Activated CD8-positive, alpha-beta memory T cell treated with anti-CD3 and anti-CD28 coated beads for 1 hour (primary cell): ENCODE measurements at places on chromosomes 5 and 9.

- DNase-seq, result no peak
Measured at GRCh38 chr9:4558371-4558998, 68.2 kb downstream of the SLC1A1 start.

DNA sequence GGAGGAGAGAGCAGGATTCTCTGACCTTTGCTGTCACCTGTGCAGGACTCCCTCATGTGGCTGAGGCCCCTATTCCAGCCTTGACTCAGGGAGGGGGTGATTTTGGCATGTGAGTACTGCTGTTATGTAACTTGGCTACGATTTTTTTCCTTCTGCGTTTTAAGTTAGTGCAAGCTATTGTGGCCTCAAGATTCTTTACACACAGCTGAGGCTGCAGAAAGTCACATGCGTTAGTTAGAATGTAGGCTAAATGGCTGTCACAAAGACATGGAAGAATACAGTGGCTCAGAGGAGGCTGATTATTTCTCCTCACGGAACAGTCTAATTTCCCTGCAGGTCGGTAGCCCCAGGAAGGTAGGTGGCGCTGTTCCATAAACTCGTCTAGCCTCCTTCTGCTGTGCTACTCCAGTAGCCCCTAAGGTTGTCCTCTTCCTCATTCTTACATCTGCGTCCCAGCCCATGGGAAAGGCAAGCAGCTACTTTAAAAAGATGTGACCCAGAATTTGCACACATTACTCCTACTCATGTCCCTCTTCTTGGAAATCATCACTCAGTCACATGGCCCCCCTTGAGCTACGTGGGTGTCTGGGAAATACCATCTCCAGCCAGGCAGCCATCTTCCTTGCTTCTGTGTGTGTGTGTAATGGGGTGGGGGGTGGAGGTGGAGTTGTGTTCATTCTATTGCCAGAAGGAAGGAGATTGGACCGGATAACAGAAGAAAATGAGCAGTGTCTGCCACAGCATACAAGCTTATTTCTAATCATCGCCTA is 486.6 kb downstream of the CCDC171 start:
- DNase-seq, result no peak

DNA sequence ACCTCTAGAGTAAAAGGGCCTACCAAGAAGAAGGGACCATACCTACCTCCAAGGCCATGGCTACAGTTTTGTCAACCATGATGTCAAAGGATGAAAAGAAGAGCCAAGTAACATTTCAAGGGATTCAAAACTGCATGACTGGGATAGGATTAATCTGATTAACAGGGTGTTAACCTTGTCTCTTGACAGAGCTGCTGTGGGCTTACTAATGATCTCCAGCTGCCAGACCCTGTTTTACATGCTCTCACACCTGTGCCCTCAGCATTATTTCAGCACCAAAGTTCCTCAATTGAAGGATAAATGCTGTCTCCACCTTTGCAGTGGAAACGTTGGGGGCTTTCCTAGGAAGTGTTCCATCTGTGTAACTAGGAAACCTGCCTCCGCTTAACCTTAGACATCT is 78.3 kb downstream of the DMAC1 start:
- DNase-seq, result no peak

- DNase-seq, result no peak
Measured at GRCh38 chr5:17180864-17181723, 36.3 kb upstream of the BASP1 start.

DNA sequence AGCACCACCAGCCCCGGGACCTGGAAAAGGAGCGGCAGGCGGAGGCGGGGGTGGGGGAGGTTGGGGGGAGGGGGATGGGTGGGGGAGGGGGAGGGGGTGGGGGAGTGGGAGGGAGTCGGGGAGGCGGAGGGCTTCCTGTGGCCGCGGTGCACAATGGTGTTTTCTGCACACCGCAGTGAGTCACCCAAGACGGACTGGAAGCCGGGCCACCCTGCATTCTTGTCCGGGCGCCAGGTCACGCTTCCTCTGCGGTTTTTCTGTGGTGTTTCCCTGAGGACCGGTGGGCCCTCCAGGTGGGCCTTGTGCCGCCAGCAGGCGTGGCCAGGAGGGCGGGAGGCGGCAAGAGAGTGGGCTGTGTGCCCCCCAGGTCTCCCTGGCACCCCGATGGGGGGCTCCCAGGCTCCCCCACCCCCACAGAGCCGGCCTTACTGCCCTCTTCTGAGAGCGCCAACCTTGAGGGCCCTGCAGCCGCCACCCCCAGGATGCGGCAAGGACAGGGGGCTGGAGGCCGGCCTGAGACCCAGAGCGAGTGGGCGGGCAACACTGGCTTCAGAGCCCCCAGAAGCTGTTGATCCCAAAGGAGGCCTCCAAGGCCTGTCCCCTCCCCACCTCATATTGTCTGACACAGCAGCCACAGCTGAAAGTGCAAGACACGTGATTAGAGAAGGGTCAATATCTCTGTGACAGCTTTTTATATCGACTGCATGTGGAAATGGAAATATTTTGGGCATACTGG is 11.1 kb downstream of the EXD3 start:
- peak; percentile 16 for DNase-seq

DNA sequence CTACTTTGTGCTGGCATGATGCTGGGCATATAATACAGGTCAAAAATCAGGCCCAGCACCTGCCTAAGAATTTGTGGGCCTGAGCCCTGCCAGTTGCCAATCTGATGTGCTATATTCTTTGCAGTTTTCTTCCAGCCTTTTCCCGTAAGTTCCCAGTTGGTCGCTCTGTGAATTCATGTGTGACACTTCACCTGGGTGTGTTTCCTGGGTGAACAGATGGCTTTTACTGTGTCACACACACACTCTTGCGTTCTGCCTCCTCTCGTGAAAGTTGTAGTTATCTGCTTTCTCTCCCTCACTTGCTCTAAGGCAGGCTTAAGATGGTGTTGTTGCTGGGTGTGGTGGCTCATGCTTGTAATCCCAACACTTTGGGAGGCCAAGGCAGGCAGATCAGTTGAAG is 153.5 kb upstream of the DMRT1 start:
- no peak for DNase-seq

- DNase-seq, result no peak
Measured at GRCh38 chr5:178072749-178073148, 40.6 kb upstream of the N4BP3 start.

DNA sequence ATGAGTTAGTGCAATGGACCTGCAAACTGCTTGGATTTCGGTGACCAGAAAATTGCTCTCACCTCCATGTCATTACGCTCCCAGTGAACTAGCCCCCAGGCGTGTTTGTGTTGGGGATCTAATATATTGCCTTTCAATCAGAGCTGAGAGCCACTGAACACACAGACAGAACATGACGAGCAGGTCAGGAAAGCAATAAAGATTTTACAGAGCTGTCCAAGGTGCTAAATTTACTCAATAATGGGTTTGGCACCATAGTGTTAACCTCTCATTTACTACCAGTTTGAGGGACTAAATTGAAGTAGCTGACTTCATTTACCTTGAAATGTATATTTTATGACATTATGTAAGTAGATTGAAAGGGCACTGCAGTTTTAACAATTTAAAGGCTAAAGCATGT is 383.0 kb downstream of the EBF1 start:
- no peak for DNase-seq

DNA sequence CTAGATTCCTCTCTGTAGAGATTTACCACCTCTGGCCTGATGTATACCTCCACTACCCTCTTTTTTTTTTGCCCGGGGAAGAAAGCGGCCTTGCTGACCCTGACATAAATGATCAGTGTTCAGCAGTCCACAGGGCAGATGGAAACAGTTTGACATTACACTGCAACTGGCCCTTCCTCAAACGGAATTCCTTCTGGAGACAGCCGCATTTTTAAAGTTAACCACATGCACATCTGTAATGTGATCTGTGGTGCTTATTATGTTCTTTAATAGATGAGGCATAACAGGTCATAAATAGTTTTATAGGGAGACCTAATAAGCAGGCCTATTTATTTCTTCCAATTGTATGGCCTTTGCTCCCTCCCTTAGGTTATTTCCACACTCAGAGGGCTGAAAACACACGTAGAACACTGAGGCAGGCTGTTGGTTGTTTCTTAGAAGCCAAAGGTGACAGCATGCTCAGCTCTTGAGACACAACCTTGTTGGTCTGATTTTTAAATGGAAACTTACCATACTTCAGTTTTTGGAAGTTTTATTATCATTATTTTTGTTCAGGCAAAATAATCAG is 84.0 kb upstream of the APC start:
- DNase-seq, result no peak

GRCh38 chr5:123278284-123278683 is 144.9 kb downstream of the CEP120 start:
- no peak for DNase-seq

DNA sequence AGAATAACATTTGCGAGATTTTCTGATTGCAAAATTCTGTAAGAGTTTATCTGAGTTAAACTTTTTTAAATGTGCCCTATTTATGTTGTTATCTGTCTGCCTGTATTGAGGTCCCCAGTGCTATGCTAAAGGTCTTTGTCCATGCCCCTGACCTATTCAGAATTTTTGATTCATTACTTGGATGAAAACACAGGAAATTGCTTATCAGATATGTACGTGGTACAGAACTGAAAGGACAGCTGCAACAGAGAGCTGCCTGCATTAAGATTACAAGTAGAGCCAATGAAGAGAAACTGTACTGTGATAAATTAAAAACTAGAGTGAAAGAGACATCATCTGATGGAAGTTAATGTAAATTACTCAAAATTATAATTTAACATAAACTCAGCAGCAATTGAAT is 408.8 kb downstream of the ADGRV1 start:
- no peak for DNase-seq

DNA sequence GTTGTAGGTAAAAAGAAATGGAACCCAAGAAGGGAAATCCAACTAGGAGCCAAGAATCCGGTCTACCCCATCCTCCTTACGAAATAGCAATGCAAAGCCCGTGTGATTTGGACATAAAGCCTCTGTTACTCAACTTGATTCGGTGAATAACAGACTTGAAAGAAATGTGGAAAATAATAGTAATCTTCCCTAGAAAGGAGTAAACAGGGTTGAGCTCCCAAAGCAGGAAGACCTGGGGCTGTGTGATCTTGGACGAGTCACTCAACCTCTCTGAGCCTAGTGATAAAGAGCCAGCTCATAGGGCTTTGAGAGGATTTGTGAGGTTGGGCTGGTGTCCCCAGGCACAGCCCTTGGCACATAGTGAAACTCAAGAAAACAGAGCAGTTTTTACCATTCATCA is 42.7 kb upstream of the IL17B start:
- no peak for DNase-seq

- DNase-seq, result no peak
Measured at GRCh38 chr9:120935383-120935857, 8.8 kb upstream of the TRAF1 start.

DNA sequence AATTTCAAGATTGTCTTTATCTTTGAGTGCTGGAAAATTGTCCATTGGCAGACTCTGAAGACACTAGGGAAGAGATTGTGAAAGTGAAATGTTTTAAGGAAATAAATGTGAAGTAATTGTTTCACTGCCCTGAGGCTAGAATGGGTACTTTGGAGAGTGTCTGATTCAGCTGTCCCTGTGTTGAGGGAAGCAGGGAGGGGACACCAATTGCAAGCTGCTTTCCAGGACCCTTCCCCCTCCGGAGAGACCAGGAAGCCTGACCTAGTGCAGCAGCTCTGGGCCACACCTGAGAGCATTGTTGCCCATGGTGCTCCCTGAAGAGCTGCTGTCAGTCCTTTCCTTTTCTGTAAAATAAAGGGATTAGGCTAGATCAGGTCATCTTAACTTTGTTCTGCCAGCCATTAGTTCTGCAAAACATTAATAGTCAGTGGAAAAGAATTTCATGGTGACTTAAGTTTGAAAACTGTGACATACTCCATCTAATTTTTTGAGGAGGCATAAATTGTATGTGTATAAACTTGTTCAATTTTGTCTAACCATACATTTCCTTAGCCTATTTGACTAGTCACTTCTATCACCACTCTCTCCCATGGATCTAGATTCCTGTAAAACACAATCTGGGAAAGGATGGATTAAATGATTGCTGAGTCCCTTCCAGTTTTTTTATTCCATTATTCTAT is 18.8 kb downstream of the MAP1B start:
- DNase-seq, result no peak

GRCh38 chr5:76393035-76393680 is 9.9 kb upstream of the IQGAP2 start:
- DNase-seq, result no peak

GRCh38 chr5:14204785-14205321 is 61.7 kb downstream of the TRIO start:
- no peak for DNase-seq

GRCh38 chr5:126746290-126746689 is 30.6 kb upstream of the LMNB1 start:
- no peak for DNase-seq

- DNase-seq, result no peak
Measured at GRCh38 chr9:38132956-38133355, 63.9 kb upstream of the SHB start.

DNA sequence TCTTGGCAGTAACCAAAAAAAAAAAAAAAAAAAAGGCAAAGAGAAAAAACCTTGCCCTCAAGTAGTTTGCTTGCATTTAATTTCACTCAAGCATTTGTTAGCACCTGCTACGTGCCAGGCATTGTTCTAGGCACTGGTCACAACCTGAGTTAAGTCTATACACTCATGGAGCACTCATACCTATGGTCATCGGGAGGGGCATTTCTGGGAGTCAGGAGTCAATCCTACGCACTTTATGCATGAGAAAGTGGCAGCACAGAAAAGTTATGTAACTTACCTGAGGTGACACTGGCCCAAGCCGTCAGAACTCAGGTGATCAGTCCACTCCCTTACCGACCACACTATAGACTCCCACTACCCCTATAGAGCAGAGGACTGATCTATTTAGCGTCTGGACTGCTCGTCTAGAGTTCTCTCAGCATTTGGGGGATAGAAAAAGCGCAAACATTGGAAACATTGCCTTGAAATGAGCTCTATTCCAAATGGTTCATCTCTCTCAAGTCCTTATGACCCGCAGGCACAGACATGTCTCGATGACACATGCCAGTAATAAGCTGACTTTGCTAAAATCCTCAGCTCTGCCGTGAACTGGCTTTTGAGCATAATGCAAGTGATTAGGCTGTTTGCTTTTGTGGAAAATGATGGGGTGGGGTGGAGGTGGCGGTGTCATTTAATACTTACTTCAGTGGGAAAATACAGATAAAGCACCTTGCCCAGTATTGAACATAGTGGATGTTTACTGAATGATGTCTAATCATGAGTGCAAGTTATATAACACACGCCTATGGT is 160.2 kb downstream of the ARHGEF28 start:
- DNase-seq, result no peak

DNA sequence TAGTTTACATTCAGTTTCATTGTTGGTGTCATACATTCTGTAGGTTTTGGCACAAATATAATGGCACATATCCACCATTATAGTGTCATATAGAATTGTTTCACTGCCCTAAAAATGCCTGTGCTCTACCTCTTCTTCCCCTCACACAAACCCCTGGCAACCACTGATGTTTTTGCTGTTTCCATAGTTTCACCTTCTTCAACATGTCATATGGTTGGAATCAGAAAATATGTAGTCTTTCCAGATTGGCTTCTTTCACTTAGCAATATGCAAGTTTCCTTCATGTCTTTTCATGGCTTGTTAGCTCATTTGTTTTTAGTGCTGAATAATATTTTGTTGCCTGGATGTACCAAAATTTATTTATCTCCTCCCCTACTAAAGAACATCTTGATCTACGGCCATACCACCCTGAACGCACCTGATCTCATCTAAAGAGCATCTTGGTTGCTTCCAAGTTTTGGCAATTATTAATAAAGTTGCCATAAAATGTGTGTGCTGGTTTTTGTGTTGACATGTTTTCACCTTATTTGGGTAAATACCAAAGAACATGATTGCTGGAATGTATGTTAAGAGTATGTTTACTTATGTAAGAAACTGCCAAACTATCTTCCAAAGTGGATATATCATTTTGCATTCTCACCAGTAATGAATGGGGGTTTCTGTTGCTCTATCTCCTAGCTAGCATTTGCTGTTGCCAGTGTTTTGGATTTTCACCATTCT is 17.0 kb upstream of the CDK20 start:
- no peak for DNase-seq
